ENCODE measurements at places on chromosomes 4 and X.

GRCh38 chr4:40190465-40190864 lies 6.4 kb upstream of the RHOH start:
- no peak for DNase-seq

- DNase-seq, result no peak
Observed at GRCh38 chr4:42350611-42351182, 46.6 kb upstream of the SHISA3 start.

DNA sequence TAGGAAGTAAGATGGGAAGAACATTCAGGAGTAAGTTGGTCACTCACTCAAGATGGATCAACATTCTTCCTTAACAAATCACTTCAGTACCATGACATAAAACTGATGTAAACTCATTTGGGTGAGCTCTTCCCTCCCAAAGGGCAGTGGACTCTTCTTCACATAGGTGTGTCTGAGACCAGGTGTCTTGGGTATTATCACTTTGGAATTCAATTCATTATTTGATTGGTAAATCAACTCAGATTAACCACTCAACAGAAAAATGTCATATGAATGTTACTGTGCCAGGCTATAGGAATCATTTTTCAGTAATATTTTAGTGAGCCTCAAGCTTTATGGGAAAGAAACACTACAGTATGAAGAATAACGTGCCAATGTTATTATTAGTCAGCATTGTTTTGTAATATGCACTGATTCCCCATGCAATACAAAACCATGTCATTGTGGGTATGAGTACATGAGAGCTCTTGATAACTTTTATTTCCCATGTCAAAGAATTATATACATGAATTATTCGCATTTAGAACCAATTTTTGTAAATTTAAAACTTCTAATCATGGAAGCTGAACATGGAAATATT lies 58.6 kb upstream of the ETNPPL start:
- DNase-seq, result no peak

DNA sequence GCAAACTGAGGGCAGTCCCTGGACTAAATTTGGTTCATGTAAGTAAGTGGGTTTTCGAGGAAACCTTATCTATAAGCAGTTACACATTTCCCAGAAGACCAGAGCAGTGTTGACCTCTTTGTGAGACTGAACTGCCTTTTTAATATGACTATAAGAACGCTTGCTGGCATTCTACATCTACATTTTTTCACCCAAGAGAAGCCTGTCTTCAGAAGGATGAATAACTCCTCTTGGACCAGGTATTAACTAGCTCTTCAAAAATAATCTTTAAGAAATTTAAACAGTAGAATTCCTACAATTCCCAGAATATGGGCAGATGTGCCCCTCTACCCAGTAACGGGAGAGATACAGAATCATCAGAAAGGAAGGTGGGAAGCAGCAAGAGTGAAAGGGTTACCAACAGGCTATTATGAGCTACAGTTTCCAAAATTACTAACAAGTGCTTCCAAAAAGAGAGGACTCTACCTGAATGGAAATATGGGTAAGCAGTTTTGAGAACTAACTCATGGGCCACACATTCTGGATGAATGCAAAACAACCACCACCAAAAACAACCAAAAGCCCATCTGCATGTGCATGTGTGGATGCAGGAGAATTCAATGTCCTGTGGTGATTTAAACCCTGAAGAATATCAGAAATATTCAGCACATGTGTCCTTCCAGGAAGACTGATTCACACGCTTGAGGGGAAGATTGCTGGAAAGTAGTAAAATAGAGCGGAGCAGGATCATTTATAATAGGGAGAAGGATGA lies 17.4 kb downstream of the BBS12 start:
- DNase-seq, result no peak

DNA sequence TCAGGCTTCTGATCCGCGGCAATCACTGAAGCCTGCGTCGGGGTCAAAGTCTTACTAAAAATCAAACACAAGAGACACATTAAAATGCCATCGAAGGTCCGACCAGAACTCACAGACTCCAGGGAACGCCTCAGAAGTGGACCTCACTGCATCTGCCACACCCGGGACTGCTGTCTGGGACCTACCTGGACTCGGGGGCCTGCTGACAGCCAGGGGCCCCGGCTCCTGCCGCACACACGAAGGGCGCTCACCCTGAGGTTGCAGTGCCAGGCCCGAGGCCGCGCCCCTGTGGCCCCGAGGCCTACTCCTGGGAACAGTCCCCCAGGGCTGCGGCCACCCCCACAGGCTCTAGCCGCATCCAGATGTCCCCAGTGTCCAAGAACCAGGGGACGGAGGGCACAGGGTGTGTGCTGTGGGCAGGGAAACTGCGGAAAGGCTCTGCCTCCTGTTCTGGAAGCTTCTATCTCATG lies 7.4 kb downstream of the CTBP1 start:
- DNase-seq, result no peak

DNA sequence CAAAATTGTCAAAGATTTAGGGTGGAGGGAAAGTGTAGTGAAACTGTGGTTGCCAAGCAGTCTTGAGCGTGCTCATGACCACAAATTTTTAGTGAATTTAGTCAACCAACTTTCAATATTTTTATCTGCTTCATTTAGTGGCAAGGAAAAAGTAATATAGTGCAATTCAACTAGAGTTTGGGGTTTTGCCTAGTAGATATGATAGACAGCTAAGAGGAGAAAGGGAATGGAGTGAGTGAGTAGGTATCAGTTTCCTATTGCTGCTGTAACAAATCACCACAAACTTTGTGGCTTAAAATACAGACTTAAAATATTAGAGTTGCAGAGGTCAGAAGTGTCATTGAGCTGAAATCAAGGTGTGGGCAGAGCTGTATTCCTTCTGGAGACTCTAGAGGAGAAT lies 3.7 kb upstream of the CT47C1 start:
- DNase-seq, result no peak

DNA sequence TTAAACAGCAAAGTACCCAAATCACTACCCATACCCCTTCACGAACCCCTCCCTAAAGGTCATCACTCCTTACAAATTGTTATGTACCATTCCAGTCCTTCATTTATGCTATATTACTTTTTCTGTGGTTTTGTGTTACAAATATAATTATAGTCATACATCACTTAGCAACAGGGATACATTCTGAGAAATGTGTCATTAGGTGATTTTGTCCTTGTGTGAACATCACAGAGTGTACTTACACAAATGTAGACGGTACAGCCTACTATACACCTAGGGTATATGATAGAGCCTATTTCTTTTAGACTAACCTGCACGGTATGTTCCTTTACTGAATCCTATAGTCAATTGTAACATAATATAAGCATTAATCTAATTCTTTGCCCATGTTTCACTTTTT lies 61.9 kb downstream of the ASB9 start:
- no peak for DNase-seq

DNA sequence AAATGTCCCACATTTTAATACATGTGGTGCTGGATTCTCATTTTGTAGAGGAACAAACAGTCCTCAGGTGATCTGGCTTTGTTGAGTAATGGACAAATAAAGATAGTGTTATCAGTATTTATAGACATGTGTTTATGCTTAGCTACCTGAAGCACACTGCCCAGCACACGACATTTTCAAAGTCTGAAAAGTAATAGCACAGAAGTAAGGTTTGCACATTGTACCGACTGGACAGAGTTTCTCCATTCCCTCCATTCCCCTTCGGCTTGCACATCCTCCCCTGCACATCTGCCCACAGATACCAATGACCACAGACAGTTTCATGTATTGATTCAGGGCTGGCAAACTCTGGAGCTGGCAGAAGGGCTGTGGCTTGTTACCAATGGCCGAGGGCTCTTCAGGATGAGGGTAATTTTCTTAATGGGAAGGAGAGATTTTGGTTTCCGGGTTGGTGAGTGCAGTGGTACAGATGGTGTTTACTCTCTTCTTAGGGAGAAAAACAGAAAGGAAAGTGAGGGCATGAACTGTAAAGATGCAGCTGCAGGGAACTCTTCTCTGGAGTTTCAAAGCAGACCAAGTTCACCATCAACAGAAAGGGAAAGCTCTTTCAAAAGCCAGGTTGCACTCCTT lies 2.3 kb downstream of the GRPR start:
- no peak for DNase-seq

DNA sequence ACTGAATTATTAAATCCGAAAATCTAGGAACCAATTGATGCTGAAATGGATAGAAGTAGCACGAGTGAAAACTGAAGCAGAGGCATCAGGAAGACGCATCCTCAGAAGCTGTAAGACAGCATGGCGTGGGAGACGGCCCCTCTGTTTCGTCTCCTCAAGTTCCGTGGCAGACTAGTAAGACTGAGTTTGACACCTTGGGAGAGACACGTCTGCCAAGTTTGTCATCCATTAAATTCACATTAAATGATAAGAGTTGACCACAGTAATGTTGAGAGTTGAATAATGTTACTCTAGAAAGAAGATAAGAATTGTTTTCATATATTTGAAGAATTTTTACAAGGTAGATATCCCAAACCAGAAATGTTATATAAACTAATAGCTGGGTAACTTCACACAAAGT lies 736.1 kb upstream of the FRG1 start:
- DNase-seq, result no peak

DNA sequence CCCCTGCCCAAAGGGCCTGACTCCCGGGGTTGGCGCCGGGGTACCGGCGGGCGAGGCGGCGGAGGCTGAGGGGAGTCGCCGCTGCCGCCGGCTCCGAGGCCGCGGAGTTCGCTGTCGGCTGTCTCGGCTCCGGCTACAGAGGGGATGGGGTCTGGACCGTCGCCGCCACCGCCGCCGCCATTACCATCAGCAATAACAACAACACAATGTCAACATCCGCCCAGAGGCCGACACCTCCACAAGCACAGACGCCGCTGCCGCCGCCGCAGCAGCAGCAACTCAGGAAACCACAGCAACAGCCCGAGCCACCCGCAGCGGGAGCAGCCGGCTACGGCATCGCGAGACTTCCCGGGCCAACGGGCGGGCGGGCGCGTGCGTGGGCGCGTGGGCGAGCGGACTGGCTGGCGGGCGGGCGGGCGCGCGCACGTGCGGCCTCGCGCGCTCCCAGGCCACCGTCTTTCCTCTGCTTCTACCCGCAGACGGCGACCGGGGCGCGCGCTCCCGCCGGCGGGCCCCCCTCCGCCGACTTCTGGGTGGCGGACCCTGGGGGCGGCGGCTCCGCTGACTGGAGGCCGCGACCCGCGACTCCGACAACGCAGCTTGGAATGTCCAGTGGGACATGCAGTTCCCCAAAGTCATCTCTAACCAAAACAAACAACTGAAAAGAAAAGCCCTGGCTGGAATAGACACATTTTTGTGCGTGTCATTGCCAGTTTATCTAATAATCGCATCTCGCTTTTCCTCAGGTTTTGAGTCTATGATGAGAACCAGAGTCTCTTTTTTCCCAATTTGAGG lies at the start of gene CHIC2:
CHIC2 (minus strand) TSS at position 289 of the 795 bp plus-strand sequence. CDS start 305 bp downstream, outside the sequence.
- DNase-seq, result peak; percentile 96

DNA sequence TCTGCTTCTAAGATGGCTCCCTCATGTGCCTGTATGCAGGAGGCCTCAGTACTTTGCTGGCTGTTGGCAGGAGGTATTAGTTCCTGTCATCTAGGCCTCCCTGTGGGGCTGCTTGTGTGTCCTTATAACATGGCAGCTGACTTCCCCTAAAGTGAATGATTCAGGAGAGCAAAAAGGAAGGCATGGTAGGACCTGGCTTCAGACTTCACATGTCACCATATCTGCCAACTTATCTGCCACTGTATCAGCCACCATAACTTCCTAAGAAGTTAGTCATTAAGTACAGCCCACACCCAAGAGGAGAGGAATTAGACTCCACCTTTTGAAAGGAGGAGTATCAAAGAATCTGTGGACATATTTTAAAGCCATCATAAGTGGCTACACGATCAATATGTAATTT lies 122.5 kb downstream of the UCHL1 start:
- no peak for DNase-seq

DNA sequence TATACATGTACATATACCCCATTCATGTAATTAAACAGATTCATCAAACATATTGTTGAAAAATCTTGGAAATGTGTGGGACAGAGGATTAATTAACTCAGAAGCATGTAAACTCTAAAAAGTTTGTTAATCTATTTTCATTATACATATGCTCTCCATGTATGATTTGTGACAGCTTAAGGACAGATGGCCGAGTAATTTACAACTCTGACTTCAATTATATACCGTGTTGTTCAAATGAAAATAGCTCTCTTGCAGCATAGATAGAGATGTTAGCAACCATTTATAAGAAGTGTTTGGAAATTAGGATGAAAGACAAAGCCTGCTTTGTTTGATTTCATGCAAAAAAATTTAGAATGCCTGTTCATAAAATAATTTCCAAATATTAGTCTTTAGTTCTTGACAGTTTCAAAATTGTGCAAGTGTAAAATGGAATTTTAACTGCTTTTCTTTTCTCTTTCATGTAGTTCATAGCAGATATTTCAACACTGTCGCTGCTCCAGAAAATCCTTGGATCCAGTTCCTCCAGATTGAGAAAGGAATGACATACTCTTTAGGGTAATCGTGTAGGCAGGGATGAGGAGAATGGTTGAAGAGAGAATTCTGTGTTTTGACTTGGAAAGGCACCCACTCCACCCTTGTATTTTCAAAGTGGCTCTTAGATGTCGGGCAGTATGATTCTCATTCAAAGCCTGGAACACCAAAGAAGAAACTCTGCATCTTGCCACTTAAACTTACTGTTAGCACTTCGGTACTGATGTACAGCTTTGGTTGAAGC lies 23.1 kb downstream of the AFF2 start:
- DNase-seq, result no peak

DNA sequence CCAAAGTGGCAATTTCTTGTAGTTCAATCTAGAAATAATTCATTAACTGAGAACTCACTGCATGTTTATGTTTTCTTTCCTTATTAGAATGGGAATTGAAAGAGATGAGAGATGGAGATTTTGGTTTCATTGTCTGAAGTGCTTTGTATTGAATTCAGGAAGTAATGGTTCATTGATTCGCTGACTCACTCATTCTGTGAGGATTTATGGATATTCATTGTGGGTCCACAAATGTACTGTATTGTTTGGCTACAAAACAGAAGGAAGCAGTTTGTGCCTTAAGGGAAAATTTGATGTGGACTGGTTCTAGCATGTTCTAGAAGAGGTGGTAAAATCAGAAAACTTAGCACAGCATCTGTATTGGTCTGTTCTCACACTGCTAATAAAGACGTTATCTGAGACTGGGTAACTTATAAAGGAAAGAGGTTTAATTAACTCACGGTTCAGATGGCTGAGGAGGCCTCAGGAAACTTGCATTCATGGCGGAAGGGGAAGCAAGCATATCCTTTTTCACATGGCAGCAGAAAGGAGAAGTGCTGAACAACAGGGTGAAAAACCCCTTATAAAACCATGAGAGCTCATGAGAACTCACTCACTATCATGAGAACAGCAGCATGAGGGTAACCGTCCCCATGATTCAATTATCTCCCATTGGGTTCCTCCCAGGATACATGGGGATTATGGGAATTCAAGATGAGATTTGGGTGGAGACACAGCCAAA lies 132.3 kb upstream of the VCX3A start:
- no peak for DNase-seq

DNA sequence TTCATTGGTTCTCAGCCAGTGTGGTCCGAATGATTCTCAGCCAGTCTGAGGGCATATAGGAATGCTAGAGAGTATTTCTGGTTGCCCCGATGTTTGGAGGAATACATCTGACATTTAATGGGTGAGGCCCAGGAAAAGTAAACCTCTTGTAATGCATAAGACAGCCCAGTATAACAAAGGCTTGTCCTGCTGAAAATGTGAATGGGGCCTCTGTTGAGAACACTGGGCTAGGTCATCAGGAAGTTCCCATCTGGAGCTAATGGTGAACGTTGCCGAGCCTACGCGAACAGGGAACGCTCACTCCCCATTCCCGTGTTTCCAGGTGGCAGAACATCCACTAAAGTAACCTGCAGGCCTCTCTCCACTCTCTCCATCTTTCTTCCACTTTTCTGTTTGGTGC lies 132.0 kb upstream of the CLNK start:
- DNase-seq, result no peak

- peak; percentile 36 for DNase-seq
Observed at GRCh38 chr4:179307297-179308136, 1865.3 kb upstream of the AGA start.

- DNase-seq, result no peak
Observed at GRCh38 chr4:3849140-3849539, 83.0 kb downstream of the ADRA2C start.

Measured in activated CD4-positive, alpha-beta T cell treated with anti-CD3 and anti-CD28 coated beads, Interleukin-2, amount 10 ng/mL, durations not matched to agents 7 days and 5 days (primary cell).